ENCODE measurements at places on chromosomes 1 and 21. TPM values are rescaled to one million over a fixed set of nuclear protein-coding genes. Genes with fewer than 3 reads are reported as not detected.

Gene FOXD3
- polyA plus RNA-seq = 0.12 TPM

Gene GPX7
- polyA plus RNA-seq = 81.3 TPM

Gene KRTAP19-3
- polyA plus RNA-seq = not detected

Gene KIF26B
- polyA plus RNA-seq = 30.3 TPM

Gene VASH2
- polyA plus RNA-seq = 20.3 TPM

Gene TRIM45
- polyA plus RNA-seq = 15.0 TPM

Gene FAM163A
- 0.59 TPM for polyA plus RNA-seq

Gene AADACL4
- 1.7 TPM for polyA plus RNA-seq

Gene ADSS2
- 63.3 TPM for polyA plus RNA-seq

Gene SPATA46
- 0.25 TPM for polyA plus RNA-seq

Gene SEC16B
- polyA plus RNA-seq = 4.7 TPM

Gene CFAP141
- not detected for polyA plus RNA-seq

Gene CORT
- 0.91 TPM for polyA plus RNA-seq

Gene HCN3
- polyA plus RNA-seq = 9.3 TPM

Gene CD1D
- 5.6 TPM for polyA plus RNA-seq

Gene MIXL1
- polyA plus RNA-seq = 0.40 TPM

Gene SPATC1L
- 11.4 TPM for polyA plus RNA-seq

Gene ITLN2
- not detected for polyA plus RNA-seq

Gene SELL
- polyA plus RNA-seq = 3.6 TPM

Gene DDR2
- 22.6 TPM for polyA plus RNA-seq

Gene CHTOP
- 117 TPM for polyA plus RNA-seq

Gene ATP1A2
- polyA plus RNA-seq = 4.2 TPM

Data from right renal cortex interstitium (tissue), 3 donors.